ENCODE measurements at places on chromosomes 4 and X.

DNA sequence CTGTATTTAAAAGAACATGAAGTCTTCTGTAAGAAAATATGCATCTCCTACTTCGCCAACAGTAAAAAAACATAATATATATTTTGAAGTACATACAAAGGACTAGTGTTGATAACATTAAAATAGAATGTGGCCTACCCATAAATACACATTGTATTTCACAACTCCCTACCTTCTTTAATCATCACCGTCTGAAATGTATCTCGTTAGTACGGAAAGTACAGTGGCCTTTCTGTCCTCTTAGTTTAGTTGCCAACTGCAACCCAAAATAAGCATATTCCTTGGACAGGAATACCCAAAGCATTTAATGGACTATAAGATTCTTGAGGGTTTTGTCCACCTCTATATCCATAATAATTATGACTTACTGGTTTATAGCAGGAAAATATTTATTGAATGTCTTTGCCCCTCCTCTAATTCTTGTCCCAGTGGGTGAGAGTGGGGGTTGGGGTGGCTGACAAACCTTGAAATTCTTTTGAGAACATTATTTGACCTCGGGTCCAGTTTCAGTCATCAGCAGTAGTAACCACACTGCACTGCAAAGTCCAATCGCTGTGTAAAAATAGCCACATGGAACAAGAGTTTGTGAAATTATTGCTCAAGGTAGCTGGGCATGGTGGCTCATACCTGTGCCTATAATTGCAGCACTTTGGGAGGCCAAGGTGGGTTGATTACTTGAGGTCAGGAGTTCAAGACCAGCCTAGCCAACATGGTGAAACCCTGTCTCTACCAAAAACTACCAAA is 474.5 kb downstream of the KLHL13 start:
- DNase-seq: no peak

- no peak for DNase-seq
Measured at GRCh38 chr4:94356444-94356843, 13.8 kb upstream of the HPGDS start.

GRCh38 chr4:127335073-127335620 is 297.6 kb upstream of the INTU start:
- peak; percentile 58 for DNase-seq

DNA sequence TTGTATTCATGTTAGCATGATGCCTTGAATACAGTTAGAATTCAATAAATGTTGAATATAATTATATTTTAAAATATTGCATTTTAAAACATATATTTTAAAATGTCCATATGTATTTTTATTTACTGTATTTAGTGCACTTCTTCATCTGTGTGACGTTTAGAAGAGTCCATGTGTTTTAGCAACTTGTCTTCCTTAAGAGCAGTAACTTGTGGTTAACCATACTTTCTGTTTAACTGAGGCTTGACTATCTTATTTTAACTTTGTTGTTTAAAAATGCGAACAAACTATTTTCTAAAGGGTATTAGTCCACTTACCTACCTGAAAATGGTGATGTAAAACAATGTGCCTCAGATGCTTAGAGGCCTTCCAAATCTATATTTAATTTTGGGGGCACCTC is 858 bp downstream of the DMP1 start:
- no peak for DNase-seq

GRCh38 chr4:173466101-173466500 is 63.9 kb downstream of the HAND2 start:
- DNase-seq: no peak

Measured in OCI-M1 (cell line).